Stromal cell of bone marrow (primary cell): ENCODE measurements at places on chromosomes 2 and 18.

DNA sequence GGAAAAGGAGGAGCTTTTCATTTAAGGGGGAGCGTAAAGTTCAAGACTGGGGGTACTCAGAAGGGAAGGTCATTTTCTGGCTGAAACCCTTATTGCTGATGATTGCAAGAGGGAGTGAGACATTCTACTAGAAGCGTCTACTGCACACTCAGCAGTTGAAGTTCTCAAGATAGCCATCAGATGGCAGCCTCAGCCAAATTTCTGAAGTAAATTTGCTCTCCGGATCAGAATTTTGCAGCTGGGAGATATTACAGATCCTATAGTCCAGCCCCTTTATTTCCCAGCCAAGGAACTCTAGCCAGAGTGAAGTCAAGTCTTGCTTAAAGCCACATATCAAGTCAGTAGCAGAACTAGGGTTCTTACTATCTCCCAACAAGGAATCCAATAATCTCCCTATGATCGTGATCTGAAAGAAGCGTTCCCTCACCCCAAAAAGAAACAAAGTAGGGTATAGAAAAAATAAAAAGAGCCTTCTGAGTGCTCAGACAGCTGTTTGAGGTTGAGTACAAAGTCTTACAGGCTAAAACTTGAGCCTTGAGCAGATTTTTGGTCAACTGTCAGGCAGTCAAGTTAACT, 24.0 kb downstream of the RAX start:
- DNase-seq, result peak; percentile 81

DNA sequence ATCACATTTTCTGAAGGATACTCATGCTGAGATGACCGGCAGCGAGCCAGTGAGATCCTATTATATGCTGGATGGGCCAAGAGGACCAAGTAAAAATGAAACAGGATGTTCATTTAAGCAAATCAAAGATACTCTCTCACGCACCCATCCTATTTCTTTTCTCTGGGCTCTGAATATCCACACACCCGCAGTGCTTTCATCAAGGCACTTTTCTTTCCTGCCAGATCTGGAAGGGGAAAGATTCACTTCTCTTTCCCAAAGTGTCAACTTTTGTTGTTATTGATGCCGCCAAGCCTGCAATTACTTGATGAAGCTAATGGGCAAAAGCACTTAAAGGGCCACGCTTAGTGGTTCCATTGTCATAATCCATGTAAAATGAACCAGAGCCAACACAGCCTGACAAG, 191.9 kb upstream of the CHAC2 start:
- peak; percentile 4 for DNase-seq

GRCh38 chr2:18588049-18588448, 1.3 kb downstream of the NT5C1B start:
- no peak for DNase-seq

DNA sequence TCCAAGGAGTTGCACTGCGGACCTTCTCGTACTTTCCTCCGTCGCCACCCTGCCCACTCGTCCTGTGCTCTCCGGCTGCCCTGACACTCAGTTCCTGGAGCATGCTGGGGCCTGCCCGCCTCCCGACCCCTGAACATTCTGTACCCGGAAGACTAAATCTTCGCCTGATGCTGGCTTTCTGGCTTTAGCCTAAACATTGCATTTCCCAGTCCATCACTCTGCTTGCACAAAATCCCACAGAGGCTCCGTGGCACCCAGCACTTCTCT, 550 bp upstream of the SFXN5 start:
- no peak for DNase-seq

DNA sequence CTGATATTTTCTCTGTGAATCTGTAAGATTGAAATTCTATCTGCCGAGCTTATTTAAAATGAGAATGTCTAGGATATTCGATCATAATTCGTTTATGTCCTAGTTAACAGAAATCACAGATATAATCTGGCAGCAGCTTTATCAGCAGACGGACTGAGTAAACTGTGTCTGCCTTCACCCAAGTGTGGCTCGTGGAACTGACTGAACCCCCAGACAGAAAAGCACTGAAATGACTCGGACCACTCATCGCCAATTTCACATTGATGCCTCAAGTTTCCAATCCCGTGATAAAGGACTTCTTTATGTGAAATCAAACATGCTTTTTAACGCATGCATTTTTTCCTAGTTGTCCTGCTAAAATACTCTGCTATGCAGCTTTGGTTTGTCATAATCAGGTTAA, 15.9 kb downstream of the TNFRSF11A start:
- DNase-seq, result no peak

- DNase-seq, result no peak
These were observed 12.0 kb downstream of the ALPG start for GRCh38 chr2:232418466-232419244.

- peak; percentile 65 for DNase-seq
These were observed 344.2 kb downstream of the MTX2 start for GRCh38 chr2:176613323-176613987.
